ENCODE measurements at places on chromosomes 16 and 17.
A peak's percentile ranks its signal among the peaks of the same experiment; 100 is the strongest.

- DNase-seq = peak; percentile 54
Measured at GRCh38 chr17:82246365-82247181, 17.7 kb downstream of the SLC16A3 start.

DNA sequence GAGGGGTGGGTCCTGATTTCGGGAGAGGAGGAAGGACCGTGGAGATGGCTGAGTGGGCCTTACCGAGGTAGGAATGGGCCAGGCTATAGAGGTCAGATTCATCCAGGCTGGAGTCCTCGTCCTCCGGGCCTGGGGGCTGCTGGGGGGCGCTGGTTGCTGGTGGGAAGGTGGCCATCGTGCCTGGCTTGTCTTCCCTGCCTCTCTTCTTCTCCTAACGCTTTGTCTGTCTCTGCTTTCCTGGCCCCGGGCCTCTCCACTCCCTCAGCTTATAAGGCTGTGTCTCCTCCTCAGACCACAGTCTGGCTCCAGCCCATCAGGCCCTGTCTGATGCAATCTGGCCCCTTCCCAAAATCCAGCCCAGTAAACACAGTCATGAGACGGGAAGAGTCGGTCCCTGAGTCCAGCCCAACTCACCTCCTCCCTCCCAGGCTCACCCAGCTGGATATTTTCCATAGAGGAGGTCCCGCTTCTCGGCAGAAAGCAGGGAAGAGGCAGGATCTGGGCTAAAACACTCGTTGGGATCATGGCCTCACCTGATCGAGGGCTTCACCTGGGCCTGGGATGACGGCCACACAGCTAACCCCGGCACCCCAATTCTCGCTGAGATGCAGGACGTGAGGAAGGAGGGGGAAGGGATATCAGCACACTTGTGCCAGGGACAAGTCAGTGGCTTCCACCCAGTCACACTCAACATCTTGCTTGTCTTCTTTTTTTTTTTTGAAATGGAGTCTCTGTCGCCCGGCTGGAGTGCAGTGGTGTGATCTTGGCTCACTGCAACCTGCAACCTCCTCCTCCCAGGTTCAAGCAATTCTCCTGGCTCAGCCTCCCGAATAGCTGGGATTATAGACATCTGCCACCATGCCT, at the start of gene NUPR1:
Gene NUPR1, minus strand, starts transcription at position 242 of the 864 bp plus-strand sequence. Its CDS starts 67 bp downstream, at position 175.
- peak; percentile 98 for DNase-seq

DNA sequence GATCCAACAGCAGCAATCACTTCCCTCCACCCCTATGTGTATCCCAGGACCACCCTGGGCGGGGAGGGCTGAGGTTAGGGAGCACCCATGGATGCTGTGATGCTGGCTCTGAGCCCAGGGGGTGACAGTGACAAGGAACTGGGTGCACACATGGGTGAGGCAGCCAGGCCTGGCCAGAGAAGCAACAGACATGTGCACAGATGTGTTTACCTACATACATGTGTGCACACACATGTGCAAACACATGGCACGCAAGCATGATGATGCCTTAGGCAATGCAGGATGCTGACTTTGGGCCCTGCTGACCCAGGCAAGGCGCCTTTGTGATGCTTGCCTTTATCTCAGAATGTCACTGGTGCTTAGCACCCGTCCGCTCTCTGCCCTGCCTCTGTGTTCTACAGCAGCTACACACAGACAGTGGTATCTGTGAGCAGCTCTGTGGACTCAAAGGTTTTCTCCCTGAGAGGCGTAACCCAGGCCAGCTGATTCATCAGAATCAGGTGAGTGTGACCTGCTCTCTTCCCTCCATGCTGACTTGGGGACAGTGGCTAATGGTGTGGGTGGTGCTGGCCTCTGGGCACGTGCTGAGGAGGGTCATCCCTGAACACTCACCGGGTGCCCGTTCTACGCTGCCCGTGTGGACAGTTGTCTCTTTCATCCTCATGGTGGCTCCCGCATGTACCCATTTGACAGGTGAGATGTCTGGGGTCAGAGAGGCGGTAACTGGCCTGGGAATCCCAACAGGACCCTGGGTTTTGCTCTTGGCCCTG, 38.5 kb upstream of the KSR1 start:
- DNase-seq = no peak

DNA sequence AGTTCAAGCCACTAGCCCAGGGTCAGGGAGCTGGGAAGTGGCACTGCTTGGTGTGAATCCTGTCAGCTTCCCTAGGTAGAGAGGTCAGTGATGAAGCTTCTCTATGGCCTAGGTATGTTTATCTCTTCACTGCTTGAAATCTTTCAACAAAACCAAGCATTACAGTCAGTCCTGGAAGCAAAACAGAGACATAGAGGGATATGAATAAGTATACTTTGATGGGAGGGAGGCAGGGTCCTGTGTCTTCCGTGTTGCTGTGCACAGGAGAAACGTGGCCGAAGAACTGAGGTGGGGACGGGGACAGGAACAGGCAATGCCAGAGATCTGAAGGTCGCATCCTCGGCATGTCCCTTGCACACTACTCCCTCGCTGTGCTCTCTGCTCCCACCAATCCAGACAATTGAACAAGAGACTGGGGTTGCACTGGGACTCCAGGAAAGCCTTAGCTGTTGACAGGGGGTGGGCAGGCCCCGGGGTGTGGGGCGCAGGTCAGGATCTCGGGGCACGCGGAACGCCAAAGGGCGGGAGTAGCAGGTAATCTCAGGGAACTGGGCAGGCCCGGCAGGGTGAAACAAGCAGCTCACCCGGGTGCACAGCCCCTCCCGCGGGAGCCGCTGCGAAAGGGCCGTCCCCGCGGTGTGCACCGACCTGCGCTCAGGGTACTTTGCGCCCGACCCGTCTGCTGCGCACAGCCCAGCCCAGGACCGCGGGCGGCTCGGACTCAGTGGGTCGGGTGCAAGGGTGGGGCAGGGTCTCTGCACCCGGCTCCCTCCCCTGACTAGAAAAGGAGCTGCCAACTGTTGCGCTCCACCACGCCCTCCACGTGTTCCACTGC, at the start of gene MT1H:
Gene MT1H, plus strand, starts transcription at position 810 of the 835 bp plus-strand sequence. CDS start 71 bp downstream, outside the sequence.
- no peak for DNase-seq

DNA sequence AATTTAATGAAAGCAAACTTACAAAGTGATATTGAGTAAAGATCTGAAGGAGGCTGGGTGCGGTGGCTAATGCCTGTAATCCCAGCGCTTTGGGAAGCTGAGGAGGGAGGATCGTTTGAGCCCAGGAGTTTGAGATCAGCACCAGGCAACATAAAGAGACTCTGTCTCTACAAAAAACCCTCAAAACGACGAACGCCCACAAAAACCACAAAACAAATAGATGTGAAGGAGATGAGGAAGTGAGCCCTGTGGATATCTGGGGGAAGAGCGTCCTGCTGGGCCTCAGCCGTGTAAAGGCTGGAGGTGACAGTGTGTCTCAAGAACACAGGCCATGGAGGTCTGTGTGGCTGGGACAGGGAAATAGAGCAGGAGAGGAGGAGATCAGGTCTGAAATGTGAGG, 68.8 kb downstream of the ITFG1 start:
- DNase-seq = no peak

- peak; percentile 45 for DNase-seq
Measured at GRCh38 chr17:35252651-35253050, 9.8 kb downstream of the SLFN5 start.

- DNase-seq = no peak
Measured at GRCh38 chr17:60059082-60059481, 19.6 kb downstream of the HEATR6 start.

GRCh38 chr17:81200695-81201580, 21.8 kb downstream of the CEP131 start:
- peak; percentile 67 for DNase-seq

All from fibroblast of gingiva (primary cell).